Panc1 (cell line): ENCODE measurements at places on chromosomes 3 and 15. TPM values are rescaled to one million over a fixed set of nuclear protein-coding genes. Genes with fewer than 3 reads are reported as not detected.

ITPKA gene
- 6.3 TPM for total RNA-seq

DLL4 gene
- total RNA-seq, result 0.31 TPM

DAG1 gene
- total RNA-seq, result 160 TPM

GALNT15 gene
- 0.10 TPM for total RNA-seq

C2CD4A gene
- 0.15 TPM for total RNA-seq

IGDCC3 gene
- 0.18 TPM for total RNA-seq

CASR gene
- total RNA-seq, result not detected

GRIP2 gene
- 6.5 TPM for total RNA-seq

DNA sequence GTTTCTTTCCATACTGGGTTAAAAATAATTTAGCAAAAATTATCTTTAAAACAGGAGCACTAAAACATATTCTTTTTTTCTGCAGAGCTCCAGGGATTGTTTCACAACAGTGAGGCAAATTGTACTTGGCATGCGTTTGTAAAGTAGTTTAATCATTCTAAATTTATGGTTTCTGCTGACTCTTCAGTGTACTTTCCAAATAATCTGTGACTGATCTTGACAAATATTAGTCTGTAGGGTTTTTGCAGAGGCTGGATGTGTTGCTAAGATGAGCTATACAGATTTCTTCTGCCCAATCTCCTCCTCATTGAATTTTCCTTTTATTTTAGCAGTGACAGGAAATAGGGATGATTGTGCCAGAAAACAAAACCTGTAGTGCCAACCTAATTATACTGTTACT, 328.0 kb upstream of the MANF start:
- DNase-seq, result no peak

DNA sequence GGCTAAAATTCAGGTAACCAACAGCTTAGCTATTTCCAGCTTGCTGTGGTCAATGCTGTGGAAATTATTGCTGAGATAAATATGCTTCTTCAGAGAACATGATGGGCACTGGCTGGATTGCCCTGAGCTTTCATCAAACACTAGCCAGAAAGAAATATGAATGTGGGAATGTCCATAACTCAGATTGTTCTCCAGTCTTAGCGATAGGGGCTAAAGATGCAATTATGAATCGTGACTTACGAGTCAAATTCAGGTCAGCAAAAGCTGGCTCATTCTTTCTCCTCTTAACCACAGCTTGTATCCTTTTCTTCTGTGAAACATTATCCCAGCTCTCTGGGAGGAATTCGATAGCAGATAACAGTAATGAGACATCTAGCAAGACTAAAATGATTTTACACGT, 307.6 kb downstream of the RYR3 start:
- DNase-seq, result no peak

- DNase-seq, result no peak
Measured at GRCh38 chr15:85415783-85416182, 35.4 kb downstream of the AKAP13 start.

GRCh38 chr3:161069511-161070251, 35.5 kb downstream of the B3GALNT1 start:
- peak; percentile 64 for DNase-seq

- no peak for DNase-seq
Measured at GRCh38 chr3:130457671-130458070, 59.3 kb upstream of the COL6A6 start.

GRCh38 chr15:74451322-74451721, 9.6 kb downstream of the UBL7 start:
- no peak for DNase-seq

GRCh38 chr15:62672268-62672667, 370.3 kb upstream of the TPM1 start:
- DNase-seq, result no peak

- DNase-seq, result no peak
Measured at GRCh38 chr3:193589616-193590015, 3.4 kb upstream of the OPA1 start.

DNA sequence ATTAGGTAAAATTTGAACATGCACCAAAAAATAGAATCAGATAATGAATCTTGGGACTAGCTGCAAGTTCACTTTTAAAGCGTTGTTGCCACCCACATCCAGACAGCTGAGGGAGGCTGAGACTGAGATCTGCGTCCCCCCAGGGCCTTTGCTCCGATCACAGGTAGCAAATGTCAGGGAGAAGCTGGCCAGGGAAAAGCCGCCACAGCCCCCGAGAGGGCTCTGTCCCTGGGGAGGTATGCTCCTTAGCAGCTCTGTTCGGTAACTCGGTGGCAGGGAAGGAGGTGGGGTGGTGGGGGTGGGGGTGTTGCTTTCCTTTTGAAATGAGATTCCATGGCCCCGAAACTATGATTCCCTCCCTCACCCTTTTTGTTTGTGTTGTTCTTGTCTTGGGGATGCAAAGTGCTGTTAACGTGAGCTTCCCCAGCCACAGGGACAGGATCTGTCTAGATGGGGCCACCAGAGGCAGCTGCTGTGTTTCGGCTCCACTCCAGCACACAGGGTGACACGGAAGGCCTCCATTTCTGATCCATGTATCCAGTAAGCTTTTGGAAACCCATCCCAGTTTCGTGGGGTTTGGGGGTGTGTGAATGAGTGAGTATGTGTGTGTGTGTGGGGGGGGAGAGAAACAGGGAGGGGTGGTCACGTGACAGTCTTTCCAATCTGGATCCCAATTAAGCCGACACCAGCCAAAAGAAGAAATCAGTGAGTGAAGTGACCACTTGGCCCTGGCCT, 1.1 kb upstream of the MINAR1 start:
- DNase-seq, result no peak

DNA sequence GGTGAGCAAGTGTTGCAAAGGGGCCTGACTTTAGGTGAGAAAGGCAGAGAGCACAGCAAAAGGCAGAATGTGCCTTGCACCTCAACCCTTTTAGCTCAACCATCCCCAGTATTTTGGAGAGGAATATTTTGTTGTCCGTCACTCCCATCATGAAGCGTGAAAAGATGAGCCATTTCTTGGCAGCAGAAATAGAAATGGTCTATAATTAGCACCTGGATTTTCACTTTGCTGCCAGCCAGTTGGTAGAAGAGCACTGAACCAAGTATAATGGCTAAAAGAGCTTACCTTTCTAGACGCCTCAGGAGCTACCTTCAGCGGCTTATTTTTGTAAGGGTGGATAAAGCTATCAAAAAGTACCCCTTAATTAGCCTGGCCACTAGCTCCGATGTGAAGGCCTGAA, 406.7 kb downstream of the OCA2 start:
- DNase-seq, result no peak

- no peak for DNase-seq
Measured at GRCh38 chr3:141602706-141603105, 115.9 kb downstream of the RASA2 start.

DNA sequence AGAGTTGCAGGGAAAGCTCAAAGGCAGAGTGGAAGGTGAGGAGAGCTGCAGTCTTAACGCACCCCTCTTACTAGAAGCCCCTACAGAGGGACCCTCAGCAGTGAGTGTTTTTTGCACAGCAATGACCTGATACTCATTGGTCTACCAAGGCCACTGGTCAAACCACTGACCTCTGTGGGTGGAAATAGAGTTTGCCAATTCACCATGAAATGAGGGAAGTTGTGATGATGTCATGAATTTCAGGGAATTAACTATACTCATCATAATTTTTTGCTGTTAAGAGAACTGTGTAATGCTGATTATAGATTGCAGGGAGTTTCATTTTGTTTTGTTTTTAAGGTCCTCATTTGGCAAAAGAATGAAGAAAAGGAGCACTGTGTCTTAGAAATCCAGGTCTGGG, 101.7 kb upstream of the SMAD3 start:
- DNase-seq, result no peak

DNA sequence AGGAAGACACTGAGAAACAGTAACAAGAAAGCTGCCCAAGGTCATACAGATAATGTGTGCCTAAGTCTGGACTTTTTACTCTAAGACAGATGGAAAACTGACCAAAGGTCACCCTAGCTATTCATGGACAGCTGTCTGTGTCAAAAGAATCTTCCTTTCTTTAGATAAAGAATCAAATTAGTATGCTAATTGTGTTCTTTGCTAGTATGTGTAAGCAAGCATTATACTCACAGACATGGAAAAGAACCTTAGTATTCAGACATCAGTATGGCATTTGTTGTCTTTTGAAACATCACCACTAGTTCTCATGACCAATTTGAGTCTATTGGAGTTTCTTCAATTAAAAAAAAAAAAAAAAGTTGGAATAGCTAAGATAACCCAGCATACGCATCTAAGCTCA, 91.8 kb upstream of the SOX2 start:
- DNase-seq, result no peak

DNA sequence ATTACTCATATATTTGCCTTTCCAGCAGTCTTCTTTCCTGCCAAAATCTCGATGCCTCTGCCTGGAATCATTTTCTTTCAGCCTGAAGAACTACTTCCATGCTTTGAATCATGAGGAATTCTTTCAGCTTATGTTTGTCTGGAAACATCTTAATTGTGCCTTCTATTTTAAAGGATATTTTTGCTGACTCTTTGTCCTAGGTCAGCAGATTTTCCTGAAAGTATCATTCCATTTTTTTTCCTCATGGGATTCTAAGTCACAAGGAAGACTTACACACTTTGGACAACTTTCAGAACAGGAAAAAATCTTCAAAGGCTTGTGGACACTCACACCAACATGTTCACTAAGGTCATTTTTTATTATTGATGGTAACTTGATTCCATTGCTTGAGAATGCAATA, 10.1 kb downstream of the PRR23E start:
- DNase-seq, result no peak

DNA sequence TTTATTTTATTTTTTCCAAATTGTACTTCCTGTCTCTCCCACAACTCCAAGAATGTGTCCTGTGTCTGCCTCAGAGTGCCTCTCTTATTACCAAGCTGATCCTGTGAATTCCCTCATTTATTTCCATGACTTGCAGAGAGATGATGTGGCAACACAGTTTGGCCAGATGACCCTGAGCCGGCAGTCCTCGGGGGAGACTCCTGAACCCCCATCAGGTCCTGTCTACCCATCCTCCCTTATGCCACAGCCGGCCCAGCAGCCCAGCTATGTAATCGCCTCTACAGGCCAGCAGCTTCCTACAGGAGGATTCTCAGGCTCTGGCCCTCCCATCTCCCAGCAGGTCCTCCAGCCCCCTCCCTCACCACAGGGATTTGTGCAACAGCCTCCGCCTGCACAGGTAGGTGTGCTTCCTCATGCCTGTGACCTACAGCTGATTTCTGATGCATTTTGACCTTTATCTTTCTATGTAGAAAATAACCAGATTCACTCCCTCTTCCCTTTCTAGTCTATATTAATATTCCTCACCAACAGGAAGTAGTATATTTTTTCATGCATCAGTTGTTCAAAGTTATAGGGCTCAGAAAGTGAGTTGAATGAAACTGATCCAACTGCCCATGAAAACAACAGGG, 100.0 kb downstream of the ARPP21 start:
- DNase-seq, result no peak

DNA sequence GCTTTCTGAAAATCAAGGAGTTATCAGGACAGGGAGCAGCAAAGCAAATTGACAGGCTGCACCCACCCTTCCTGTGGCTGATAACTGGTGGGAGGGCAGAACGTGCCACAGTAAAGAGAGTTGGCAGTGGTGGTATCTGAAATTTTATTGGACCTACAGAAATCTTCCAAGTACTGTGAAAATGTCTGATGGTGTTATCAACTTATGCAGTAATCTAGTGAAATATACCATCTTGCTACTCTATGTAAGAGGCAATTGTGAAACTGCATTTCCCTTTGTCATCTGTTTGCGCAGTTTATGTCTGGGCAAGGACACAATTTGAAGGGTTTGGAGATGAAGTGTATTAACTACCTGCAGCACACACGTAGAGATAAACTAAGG, 1.5 kb downstream of the PLCL2 start:
- no peak for DNase-seq

DNA sequence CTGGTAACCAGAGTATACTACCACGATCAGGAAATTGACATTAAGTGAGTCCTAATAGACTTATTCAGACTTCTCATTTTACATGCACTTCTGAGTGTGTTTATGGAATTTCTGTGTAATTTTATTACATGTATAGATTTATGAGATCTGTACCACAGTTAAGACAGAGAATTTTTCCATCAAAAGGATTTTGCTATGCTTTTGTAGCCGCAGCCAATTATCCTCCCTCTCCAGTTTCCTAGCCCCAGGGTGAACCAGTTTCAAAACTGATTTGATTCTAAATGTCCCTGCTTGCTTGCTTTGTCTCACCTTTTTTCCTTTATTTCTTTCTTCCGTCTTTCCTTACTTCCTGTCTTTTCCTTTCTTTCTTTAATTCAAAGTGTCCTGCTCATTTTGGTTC, 661.2 kb upstream of the BCHE start:
- no peak for DNase-seq

DNA sequence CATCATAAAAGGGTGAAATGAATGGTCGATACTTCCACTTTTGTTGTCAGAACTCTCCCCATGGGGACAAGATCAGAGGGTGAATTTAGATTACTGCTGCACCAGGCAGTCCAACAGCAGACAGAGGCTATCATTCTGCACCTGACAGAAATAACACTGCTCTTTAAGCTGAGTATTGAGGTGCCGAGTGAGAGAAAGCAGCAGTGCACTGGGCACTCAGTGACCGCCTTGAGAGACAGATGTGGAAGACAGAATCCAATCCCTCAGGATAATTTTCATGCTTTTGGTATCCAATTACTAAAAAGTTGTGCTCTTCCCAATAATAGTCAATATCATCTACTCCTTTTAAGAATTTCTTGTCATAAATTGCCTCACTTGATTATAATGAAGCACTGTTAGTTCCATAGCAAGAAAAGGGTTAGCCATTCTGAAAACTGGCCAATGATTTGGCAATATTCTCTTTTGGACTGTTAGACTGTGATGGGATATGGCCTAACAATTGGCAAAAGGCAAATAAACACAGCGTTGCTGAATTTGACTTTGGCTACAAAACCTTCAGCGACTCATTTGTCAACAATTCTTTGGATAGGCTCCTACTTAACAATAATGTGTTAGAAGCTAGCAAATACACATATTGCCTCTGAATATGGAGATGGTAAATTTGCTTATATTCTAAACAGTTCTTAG, 5.5 kb downstream of the FGF7 start:
- no peak for DNase-seq

DNA sequence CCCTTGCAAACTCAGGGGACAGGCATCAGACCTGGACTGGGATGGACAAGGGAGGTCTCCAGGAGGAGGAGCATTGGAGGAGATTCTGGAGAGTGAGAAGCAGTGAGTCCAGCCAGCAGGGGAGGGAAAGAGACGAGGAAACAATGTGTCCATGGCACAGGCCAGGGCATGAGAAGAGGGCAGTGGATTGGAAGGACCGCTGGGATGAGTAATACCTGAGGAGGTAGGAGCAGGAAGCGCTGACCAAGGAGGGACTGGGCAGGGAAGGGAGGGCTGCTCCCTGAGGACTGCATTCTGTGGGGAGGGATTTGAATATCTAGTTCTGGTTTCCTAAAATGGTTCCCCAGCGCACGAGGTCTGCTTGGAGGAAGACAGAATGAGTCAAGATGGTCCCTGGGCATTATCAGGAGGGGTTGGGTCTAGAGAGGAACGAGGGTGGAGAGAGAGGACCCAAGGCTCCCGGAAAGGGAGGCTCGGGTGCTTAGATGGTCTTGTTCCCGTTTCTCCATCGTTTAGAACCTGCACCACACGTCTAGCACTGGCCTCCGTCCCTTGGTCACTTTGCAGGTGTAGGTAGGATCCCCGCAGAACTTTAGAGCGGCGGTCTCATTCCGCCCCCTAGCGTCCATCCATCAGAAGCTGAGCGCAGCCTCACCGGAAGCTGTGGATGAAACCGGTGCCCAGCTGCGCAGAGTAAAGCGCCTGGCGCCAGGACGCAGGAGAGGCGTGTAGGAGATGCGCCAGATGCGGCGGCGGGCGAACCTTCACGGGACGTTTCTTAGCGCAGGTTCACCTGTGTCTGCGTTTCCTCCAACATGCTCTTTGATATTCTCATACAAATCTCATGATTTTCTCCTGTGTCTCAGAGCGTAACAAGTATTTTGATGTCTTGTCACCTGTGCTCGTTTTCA, 190.7 kb upstream of the NDN start:
- DNase-seq, result no peak
